Gastrocnemius medialis (tissue), 4 donors: ENCODE measurements at places on chromosomes 5 and 9. TPM values are rescaled to one million over a fixed set of nuclear protein-coding genes. Genes with fewer than 3 reads are reported as not detected.

DNA sequence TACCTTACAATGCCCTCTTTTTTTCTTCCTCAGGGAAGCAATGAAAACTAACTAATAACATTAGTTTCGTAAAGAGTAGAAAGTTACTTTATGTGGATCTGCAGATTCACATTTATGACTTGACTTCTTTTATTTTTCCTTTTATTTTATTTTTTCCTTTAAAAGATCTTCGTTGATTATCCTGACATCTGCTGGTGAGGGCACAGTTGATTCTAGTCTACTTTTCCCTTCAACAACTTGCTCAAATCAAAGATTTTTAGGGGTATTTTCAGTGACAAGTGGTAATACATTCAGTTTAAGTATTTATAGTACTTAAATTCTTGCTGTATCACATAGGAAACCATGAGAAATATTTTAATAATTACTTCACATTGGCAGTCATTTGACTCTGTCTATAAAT, 4.9 kb downstream of the EDIL3 start:
- no peak for DNase-seq

DNA sequence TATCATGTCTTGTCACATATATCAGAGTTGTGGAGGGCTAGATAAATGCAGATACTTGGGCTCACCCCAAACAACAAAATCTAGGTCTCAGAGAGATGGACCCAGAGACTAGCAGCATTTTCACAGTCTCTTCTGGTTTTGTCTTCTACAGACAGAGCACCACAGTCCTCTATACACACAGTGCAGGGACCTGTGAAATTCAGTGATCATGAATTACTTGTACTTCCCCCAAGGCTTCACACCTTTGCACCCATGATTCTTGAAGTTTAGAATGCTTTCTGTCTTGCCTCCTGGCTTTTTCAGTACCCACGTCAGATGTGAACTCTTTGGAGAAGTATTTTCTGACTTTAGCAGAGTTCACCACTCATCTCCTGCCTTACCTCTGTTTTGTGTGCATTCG, 371.5 kb upstream of the PRR16 start:
- no peak for DNase-seq

- no peak for DNase-seq
These were observed 118.4 kb downstream of the ZNF608 start for GRCh38 chr5:124627815-124628595.

GRCh38 chr9:113954591-113954990, 78.5 kb downstream of the ZNF618 start:
- no peak for DNase-seq

Gene CCNI2
- not detected for total RNA-seq
